ENCODE measurements at places on chromosomes 7 and 10.
A peak's percentile ranks its signal among the peaks of the same experiment; 100 is the strongest.

GRCh38 chr7:139949629-139950028 is 113.1 kb downstream of the PARP12 start:
- DNase-seq = no peak

DNA sequence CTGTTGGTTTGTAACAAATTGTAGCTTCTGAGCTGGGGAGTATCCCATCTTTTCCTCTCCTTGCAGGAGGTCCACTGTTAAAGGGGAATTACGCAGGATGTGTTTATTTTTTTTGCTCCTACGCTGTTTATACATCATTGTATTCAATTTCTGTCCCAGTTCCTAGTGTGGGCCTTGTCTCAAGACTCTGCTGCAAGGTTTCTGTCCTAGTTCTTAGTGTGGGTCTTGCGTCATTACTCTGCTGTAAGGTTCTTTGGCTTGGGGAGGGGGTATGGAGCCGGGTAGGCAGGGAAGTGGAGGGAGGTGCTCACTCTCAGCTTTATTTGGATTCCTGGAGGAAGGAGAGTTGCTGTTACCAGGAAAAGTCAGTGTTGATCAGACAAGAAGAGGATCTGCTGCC is 64.0 kb upstream of the TRIM8 start:
- no peak for DNase-seq

GRCh38 chr7:41763626-41764025 is 60.7 kb upstream of the INHBA start:
- DNase-seq = no peak

- DNase-seq = no peak
Measured at GRCh38 chr7:37251222-37251621, 197.4 kb downstream of the ELMO1 start.

GRCh38 chr7:35738889-35739288 is 44.0 kb upstream of the HERPUD2 start:
- no peak for DNase-seq

DNA sequence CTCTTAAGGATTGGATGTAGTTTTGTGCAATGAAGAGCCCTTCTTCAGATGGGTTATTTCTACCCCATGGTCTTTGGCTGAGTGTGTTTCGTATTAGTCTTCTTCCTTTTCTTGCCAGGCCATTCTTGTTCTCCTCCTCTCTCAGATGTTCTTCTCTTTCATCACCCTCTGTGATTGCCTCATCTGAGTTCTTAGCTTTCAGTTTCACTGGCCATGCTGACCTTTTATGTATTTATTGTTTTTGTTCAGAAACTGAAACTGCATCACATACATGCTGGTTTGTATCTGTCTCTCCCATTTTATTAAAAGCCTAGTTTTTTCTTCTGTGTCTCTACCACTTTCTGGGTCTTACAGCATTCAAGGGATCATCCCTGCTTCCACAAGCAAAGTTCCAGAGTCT is 21.7 kb upstream of the PCGF5 start:
- no peak for DNase-seq

GRCh38 chr7:159158888-159159405 is 14.3 kb upstream of the VIPR2 start:
- no peak for DNase-seq

GRCh38 chr7:1458683-1459511 is at the start of gene MICALL2:
MICALL2 (minus strand) TSS chr7:1459470; CDS start chr7:1459326, 144 bp downstream.
- DNase-seq = peak; percentile 81

- DNase-seq = no peak
Measured at GRCh38 chr10:89476150-89476549, 59.2 kb downstream of the SLC16A12 start.

- DNase-seq = no peak
Measured at GRCh38 chr10:58173391-58173790, 94.3 kb downstream of the IPMK start.

- DNase-seq = no peak
Measured at GRCh38 chr10:133277277-133277992, 767 bp upstream of the ADAM8 start.

DNA sequence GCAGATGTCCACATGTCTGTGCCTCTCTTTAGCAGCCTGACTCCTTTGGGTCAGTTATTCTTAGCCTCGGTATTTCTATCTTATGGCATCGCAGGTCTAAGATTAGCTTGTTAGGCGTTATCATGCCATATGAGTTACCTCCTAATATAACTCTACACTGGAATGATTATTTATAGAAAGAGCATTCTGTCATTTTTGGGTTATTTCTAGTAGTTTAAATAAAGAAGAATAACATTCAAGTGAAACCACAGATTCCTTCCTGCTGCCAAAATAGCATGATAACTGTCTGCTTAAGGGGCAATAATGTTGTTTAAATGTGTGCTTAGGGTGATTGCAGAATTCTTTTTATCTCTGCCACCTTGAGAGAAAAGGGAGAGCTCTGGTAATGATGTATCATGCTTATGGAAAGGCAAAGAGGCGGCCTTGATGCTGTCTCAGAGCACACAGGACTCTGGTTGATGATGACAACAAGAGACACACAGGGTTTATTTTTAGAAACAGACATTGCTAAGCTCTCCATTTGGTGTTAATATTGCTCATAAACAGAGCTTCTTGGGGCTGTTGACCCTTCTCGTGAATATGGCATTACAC is 10.4 kb downstream of the HDAC9 start:
- DNase-seq = no peak

GRCh38 chr7:85160223-85160622 is 26.6 kb downstream of the SEMA3D start:
- no peak for DNase-seq

DNA sequence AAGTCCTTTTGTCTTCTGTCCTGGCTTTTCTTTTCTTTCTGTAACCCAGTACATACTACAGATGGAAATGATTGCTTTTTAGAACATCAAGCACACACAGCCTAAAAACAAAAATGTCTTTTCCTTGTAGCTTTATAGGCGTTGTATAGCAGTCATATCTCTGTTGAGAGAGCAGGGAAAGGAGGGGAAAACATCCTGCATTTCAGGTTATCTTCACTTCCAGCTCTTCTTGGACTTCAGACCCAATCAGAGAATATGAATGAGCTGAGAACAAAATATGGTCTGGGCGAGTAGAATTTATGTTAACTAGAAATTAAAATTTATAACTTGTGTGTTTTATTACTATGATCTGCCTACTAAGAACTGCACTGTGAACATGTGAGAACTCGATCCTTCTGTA is 14.7 kb downstream of the TMEM60 start:
- no peak for DNase-seq

DNA sequence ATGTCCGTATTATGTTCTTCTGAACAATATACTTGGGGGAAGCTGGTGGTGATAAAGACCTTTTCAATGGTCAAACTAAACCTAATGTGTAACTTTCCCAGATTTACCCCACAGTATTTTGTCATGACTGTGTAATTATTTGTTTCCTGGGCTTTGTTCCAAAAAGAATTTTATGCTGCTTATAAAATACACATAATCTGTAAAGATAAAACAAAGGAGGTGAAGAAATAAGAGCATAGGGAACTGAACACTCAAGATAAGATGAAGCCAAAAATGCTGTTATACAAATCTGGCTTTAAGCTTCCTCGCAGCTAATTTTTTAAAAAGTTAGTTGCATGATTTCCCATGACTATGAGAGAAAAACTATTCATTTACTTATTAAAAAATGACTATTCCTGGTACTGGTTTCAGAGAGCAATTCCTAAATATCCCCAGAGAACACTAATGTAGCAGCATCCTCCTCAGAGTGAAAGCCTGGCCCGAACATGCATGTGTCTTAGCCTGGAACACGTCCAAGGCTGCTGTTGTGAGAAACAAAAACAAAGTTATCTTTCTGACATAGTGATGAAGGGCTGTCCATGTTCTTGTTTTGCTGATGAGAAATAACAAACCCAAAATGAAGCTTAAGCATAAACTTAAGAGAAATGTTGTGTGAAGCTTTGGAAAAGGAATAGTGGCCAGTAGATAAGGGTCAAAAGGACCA is 33.9 kb downstream of the MALSU1 start:
- DNase-seq = peak; percentile 55

DNA sequence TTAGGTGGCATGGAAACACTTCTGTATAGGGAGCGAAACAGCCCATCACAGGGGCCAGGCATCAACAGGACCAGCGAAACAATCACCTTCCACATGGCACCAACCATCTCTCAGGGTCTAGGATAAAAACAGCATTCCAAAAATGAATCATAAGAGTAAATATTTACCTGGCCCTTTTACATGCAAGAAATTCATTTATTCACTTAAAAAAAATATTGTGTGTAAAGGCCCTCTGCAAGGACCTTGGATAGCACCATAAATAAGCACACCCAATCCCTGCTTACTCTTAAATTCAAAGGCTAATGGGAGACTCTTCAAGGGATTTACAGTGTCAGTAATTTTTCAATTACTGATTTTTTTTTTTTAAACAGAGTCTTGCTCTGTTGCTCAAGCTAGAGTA is 25.4 kb downstream of the CPVL start:
- DNase-seq = no peak

DNA sequence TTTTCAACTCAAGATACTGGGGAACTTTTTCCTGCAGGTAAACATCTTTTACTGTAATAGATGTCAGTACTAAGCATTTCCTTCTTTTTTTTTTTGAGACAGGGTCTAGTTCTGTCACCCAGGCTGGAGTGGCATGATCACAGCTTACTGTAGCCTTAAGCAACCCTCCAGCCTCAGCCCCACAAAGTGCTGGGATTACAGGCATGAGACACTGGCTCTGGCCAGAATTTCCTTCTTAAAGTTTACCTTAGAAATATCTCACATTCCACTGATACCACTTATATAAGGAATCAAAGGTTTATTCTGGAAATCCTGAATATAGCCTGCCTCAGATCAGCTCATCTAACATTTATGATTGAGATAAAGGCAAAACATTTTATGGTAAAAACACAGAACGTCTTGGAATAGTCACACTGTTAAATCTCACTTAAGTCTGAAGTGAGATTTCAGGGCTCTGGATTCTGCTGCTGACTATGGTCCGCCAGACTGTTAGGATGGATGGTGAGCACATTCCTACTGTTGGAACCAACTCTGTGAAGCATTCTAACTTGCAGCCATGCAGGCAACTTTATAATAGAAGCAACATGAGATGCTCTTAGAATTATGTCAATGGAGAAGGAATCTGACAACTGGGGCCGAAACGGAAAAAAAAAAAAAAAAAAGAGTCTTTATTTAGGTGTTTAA is 151.9 kb downstream of the ZMYND11 start:
- DNase-seq = no peak

DNA sequence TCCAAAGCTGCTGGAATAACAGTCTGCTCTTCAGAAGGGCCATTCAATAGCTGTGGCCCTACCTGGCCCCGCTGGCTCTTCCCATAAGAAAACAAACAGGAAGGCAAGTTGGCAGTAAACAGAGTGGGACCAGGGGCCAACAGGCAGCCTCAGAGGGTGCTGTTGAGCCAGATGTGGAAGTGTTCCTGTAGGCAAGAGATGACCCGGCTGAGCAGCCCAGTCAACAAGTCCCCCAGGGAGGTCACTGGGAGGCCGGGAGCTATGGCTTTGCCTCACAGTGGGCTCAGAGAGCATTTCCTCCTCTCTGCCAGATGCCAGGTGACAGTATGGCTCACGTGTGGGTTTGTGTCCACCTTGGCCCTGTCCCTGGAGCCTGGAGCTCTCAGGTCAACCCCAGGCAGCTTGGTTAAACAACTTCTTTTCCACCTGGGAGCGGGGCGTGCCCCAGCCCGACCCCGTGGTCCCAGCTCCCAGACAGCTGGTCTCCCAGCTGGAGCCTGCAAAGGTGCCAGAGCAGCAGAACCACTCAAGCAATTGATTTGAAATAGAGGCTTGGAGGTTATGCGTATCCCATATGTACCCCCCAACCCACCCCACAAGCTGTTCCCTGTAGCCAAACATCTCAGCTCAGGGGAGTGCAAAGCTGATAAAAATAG is 33.8 kb upstream of the LOXL4 start:
- DNase-seq = no peak

DNA sequence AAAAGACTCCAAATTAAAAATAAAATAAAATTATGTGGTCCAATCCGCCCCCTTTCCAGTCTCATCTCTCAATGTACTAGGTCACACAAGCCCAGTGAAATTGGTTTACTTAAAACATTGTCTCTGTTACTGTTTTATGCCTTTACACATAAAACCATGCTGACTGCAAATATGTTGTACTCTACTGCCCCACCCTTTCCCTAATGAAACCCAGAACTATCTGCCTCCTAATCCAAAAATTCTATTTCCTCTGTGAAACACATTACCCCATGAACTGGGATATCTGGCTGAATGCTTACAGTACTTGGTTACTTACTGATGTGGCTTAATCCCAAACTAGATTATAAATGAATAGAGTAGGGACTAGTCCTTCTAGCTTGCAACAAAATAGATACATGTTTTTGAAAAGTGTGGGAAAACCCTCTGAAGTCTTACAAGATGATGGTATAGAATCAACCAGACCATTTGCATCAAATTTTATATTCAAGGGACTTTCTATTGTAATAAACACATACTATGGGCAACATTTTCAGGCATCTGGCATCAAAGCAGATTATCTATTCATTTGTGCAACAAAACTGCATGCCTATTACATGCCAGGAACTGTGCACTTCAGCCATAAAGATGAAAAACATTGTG is 10.0 kb upstream of the KMT2E start:
- DNase-seq = no peak

DNA sequence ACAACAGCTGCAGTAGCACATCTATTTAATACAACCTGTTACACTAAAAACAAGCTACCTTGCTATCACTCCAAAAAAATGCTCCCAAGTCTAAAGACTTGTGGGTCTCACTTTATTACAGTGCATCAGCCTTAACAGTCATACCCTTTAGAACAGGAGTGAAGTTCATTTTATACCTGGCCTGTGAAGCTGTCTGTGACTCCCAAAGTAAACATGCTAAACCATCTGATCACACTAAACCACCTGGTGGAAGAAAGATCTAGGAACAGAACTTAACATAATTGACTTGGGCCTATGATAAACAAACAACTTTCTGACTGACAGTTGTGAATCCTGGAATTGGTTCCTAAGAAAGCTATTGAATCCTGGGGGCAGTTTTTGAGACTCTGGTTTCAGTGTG is 80.9 kb upstream of the ATP6V0A4 start:
- DNase-seq = no peak

- no peak for DNase-seq
Measured at GRCh38 chr10:124231168-124232155, 138.1 kb upstream of the CHST15 start.

GRCh38 chr10:83677795-83678194 is 461.5 kb upstream of the GHITM start:
- DNase-seq = no peak

- peak; percentile 72 for DNase-seq
Measured at GRCh38 chr7:132393789-132394261, 182.4 kb downstream of the PLXNA4 start.

DNA sequence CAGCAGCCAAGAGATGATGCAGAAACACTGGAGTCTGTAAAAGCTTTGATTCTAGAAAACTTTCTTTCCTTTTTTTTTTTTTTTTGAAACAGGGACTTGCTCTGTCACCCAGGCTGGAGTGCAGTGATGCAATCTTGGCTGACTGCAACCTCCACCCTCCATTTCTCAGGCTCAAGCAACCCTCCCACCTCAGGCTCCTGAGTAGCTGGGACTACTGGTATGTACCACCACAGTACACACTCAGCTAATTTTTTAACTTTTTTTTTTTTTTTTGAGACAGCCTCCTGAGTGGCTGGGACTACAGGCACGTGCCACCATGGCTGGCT is 17.0 kb upstream of the BAG3 start:
- no peak for DNase-seq

- peak; percentile 28 for DNase-seq
Measured at GRCh38 chr7:129665013-129665401, 53.5 kb downstream of the NRF1 start.

- DNase-seq = no peak
Measured at GRCh38 chr10:96858038-96858705, 26.1 kb downstream of the LCOR start.

Data from ovary (tissue), 10 donors.